NCI-H187 treated with DMSO at 0.1 percent for 48 hours (cell line): ENCODE measurements at places on chromosomes 1 and 21.

DNA sequence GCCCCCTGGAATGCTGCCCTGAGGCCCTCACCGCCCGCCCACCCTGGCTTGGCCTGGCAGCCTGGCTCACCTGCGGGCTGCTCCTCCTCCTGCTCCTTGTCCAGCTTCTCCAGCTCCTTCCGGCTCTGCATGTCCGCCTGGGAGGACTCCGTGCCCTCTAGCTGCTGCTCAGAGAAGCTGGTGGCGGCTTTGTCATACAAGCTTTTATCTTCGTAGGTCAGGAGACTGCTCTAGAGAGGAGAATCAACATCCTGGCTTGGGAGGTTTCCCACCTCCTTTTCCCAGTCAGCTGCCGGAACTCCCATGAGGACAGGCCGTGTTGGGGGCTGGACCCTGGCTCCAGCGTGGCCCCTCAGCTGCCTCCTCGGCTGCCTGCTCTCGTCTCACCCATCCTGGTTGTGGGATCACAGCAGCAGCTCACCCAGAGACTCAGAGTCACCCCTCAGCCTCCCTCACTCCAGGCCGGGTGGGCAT lies 36.6 kb upstream of the TMEM52 start:
- no peak for DNase-seq

DNA sequence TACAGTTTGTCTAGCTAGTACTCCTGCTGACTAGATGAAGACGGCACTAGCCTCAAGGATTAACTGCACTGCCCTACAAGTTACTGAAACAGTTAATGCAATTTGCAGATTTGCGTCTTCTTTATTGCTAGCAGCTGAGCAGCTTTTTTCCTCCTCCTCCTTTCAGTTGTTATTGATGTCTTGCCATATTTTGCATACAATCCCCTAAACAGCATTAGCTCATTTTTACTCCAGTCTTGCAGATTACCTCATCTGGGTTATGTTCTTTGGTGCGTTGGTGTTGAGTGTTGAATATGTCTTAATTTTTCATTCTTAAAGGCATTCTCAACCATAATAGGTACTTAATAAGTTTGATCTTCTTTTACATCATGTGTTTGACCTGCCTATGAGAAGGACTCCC lies 363.4 kb upstream of the LYPLAL1 start:
- no peak for DNase-seq

DNA sequence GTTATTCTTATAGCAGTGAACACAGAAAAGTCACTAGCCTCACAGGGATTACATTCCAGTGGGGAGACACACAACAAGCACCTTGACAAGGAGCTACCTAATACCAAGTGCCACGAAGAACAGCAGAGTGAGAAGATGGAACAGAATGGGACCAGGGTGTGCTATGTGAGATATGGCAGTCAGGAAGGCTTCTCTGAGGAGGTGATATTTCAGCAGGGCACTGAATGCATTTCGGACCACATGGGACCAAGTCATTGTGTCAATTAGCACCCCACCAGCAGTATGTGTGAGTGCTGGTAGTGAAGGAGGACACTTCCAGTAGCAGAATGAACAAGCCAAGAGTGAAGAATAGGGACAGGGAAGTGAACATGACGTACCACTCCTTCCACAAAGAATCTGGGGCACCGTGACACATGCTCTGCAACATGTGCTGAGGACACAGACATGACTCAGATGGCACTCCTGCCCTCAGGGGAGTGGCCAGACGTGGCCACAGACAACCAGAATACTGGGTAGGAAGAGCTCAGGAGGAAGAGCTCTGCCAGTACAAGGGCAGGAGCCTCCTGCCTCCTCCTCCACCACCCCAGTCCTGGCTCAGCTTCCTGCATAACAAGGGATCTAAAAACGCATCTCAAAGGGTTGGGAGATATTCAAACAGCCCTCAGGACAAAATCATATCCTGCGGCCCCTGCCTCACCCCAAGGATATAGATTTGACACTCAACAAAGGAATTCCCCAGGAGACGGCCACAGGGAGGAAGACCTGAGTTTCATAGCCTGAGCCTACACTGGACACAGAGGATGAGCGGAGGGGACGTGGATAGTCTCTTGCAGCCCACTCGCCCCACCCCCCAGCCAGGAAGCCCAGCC lies 102.5 kb downstream of the TRABD2B start:
- no peak for DNase-seq

- DNase-seq = no peak
These were observed 110.3 kb downstream of the PTPN14 start for GRCh38 chr1:214441119-214441518.

GRCh38 chr1:109283748-109284600 lies 1.0 kb upstream of the PSRC1 start:
- DNase-seq = no peak

- peak; percentile 43 for DNase-seq
These were observed 15.7 kb upstream of the RCAN1 start for GRCh38 chr21:34630536-34631143.

- DNase-seq = no peak
These were observed 8.8 kb upstream of the LMX1A start for GRCh38 chr1:165365341-165365740.

- no peak for DNase-seq
These were observed 83.4 kb downstream of the BACH1 start for GRCh38 chr21:29382030-29382654.

DNA sequence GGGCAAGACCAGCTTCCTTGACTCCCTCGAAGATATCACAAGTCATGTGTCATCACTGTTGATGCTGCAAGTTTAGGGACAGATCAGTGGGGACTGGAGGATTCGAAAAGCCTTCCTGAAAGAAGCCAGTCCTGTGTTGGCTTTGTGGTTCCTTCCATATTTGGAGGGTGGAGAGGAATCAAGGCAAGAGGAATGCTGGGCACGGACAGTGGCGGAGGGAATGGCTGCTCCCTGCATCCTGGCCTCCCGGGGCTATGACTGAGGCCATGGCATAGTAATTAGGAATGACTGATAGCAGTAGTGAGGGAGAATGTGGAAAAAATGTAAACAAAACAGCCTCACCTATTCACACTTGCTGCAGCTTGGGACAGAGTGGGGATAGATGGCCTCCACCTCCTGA lies 36.4 kb downstream of the VANGL1 start:
- no peak for DNase-seq

- DNase-seq = no peak
These were observed 35.8 kb upstream of the CD34 start for GRCh38 chr1:207946756-207947155.

GRCh38 chr1:111649648-111650047 lies 30.1 kb downstream of the RAP1A start:
- no peak for DNase-seq

DNA sequence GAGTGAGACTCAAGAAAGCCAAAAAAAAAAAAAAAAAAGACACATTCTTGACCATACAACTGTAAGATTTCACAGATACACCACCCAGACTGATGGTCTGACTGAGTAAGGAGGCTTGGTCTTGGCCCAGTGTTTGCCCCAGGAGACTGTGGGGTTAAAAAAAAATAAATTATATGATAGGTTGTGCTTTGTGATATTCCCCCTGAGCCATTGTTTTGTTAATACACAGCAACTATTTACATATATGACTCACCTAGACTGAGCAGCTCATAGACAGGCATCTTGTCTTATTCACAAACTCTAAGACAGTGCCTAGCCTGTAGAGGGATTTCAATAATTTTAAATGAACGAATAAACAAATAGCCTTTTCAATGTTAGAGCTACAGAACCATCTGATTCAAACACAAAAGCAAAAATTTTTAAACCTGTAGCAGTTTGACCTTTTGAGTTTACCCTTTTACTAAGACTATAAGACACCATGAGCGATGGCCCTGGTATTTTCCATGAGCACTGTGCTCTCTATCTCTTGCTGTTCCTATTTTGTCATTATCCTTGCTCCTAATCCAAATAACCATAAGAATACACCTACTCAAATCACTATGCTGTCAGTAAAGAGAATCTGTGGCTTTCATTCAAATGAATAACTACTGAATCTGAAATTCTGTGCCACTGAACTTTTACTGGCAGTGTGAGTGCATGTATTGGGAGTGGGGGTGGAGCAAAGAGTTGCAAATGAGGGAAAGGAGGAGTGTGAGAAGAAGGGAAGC lies 199.4 kb upstream of the PTBP2 start:
- no peak for DNase-seq

- DNase-seq = no peak
These were observed 28.1 kb downstream of the TENT5C start for GRCh38 chr1:117633936-117634335.

GRCh38 chr1:242349636-242350035 lies 174.9 kb downstream of the PLD5 start:
- DNase-seq = no peak

DNA sequence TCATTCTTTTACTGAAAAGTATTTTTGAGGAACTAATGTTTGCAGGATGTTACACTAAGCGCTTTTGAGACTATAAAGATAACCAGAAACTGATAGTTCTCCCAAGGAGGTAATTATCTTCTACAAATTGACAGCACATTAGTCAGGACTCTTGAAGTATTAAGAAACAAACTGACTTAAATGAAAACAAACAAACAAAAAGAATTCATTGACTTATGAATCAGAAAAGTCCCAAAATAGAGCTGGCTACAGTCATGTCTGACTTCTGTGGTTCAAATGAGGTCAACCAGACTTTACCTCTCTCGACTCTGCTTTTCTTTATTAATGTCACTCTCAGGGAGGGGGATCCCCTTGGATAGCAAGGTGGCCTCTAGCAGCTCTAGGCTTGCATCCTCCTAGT lies 296.8 kb downstream of the TPR start:
- no peak for DNase-seq

- DNase-seq = no peak
These were observed 18.4 kb downstream of the OLIG1 start for GRCh38 chr21:33088384-33088783.

GRCh38 chr1:69121723-69122122 lies 446.0 kb upstream of the LRRC7 start:
- DNase-seq = no peak

GRCh38 chr1:168084396-168085231 lies 52.1 kb downstream of the GPR161 start:
- no peak for DNase-seq
